ENCODE measurements at places on chromosomes 3 and 15.

GRCh38 chr3:47515100-47515499, 1.6 kb upstream of the ELP6 start:
- no peak for DNase-seq

- peak; percentile 56 for DNase-seq
These were observed 359.6 kb upstream of the NECTIN3 start for GRCh38 chr3:110711851-110712516.

GRCh38 chr3:49238274-49239127, 38.5 kb downstream of the C3orf62 start:
- no peak for DNase-seq

DNA sequence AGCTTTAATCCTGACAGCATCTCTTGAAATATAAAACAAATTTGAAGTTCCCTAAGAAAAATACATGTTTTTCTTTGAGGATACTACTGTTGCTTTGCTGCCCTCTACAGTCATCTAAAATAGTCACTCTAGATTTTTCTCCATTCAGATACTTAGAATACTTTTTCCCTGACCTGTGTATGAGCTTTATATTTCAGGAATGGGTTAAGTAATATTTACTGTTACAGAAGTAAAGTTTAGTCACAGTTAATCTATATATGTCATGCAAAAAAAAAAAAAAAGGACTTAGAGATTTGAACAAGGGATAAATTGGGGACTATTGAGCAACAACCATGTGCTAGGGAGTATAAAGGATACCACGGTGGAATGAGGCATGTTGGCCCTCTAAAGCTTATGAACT, 8.8 kb downstream of the NECTIN3 start:
- DNase-seq = no peak

- DNase-seq = peak; percentile 93
These were observed 45.0 kb downstream of the SOX2 start for GRCh38 chr3:181756645-181757297.

GRCh38 chr3:115980709-115981108, 357.4 kb downstream of the GAP43 start:
- DNase-seq = no peak

GRCh38 chr3:151537726-151538125, 76.9 kb upstream of the IGSF10 start:
- no peak for DNase-seq

GRCh38 chr3:85783291-85783690, 824.5 kb downstream of the CADM2 start:
- no peak for DNase-seq

GRCh38 chr15:83515164-83515563, 68.0 kb downstream of the SH3GL3 start:
- DNase-seq = no peak

DNA sequence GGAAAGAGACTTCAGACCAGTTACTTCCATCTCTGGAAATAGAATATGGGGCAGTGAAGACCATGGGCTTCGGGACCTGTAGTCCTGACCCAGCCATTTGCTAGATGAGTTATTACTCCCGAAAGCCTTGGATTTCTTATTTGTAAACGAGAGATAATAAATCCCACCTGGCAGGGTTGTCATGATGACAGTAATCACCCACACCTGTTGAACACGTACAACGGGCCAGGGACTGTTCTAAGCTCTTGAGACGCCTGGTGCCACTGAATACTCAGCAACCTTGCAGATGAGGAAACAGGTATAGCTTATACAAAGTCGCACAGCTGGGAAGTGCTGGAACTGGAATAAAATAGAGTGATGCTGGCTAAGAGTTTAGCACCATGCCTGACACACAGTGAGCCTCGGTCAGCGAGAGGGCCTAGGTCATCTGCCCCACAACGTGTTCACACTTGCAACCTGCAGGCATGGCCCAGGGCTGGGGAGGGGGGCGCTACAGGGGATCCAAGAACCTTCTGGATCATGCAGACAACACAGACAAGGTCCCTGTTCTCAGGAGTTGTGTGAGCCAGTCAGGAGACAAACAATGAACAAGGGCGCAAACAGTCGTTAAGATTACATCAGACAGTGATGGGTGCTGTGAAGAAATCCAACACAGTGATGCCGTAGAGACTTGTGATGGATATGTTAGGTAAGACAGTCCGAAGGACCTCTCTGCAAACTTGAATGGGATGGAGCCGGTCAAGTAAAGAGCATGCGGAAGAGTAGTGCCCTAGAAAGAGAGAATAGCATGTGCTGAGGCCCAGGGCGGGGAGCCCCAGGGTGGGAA, 89.2 kb downstream of the CORO2B start:
- no peak for DNase-seq

DNA sequence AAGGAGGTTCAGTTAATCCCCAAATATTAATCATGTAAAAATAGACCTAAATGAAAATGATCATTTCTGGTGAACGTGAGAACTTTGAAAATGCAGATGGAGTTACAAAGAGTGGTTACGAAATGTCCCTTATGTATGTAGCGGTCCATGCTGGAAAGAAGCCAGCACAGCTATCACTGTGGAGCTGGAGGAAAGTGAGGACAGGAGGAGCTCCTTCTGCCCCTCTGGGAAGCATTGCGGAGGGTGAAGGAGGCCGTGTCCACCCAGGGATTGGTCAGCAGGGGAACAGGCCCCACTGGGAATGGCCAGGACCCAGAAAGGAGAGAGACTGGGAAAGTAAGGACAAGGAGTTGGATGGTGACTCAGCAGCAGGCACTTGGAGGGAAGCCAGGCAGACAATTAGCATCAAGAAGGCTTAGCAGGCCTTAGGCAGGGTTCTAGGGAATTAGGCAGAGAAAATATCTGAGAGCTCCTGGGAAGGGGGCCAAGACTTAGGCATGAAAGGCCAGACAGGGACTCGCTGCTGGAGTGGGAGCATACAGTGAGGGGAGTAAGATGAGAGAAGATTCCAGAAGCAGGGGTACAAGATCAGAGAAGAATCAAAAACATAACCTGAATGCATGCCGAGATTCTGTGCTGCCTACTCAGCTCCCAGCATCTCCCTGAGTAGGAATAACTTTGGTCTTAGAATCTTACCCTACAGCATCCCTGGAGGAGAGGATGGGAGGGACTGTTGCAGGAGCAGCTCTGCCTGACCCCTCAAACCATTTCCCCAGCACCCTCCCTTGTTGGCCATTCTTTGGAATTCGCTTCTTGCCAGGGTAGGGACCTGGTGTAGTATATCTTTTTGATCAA, 171.0 kb upstream of the UMPS start:
- DNase-seq = peak; percentile 63

DNA sequence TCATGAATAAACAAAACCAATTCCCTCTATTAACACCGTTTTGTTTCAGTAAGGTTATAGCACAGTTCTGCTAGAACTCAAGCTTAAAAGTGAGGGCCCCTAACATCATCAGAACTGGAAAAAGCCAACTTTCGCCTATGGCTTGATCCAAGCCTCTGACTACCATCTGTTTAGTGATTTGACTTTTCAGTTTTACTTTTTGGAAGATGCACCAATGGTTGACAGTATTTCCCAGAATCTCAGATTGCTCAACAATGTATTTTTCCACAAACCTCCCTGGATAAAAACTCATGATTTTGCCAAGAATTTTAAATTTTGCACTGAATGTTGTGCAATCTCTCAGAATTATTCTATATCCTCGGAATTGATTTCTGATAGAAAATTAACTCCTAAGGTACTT, 190.7 kb downstream of the LSAMP start:
- DNase-seq = no peak

GRCh38 chr3:119609301-119609700, 11.6 kb downstream of the PLA1A start:
- DNase-seq = no peak

GRCh38 chr15:62067448-62068044, 769 bp downstream of the C2CD4A start:
- no peak for DNase-seq

DNA sequence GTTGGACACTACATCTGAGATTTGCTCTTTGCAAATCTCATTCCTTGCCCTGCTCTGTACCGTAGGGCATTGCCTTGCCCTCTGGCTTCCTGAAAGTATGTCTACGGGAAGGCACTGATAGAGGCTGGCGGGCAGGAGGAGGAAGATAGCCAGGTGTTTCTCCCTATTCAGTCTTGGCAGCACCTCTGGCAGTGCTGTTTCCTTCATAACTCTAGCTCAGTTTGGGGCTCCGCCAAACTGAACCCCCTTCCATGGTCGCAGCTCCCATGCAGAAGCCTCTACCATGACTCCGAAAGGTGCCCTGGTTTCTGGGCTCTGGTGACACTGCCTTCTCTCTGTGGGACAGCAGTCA, 122.3 kb upstream of the PRR20G start:
- DNase-seq = no peak

DNA sequence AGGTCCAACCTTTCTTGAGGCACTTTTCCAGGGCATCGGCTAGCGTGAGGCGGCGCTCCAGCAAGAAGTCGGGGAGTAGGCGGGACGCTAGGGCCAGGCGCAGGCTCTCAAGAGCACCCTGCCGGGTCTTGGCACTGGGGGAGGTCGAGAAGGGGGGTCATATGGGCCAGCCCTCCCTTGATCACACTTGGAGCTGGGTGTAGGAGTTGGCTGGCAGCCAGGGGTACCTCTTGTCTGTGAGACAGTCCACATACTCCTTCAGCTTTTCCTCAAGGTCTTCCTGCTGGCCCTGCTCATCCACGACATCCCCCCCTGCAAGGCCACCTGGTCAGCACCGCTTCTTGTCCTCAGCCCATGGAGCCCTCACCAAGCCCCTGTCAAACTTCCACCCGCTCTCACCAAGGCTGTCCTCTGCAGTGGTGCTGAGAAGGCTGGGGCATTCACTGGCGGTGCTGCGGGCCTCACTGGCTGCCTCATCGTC, 2.0 kb downstream of the IFRD2 start:
- DNase-seq = no peak

DNA sequence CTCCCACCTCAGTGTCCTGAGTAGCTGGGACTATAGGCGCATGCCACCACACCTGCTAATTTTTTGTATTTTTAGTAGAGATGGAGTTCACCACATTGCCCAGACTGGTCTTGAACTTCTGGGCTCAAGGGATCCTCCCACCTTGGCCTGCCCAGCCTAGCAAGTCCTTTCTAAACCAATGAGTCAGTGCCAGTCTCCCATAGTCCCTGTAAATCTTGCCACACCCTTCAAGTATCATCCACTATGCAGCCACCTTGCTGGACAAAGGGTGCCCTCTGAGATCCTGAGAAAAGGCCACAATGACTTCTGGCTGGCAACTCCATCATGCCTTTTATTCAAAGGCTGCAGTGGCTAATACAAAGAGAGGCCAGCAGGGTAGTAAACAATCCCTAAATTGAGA, 184.0 kb downstream of the ABHD5 start:
- DNase-seq = no peak

DNA sequence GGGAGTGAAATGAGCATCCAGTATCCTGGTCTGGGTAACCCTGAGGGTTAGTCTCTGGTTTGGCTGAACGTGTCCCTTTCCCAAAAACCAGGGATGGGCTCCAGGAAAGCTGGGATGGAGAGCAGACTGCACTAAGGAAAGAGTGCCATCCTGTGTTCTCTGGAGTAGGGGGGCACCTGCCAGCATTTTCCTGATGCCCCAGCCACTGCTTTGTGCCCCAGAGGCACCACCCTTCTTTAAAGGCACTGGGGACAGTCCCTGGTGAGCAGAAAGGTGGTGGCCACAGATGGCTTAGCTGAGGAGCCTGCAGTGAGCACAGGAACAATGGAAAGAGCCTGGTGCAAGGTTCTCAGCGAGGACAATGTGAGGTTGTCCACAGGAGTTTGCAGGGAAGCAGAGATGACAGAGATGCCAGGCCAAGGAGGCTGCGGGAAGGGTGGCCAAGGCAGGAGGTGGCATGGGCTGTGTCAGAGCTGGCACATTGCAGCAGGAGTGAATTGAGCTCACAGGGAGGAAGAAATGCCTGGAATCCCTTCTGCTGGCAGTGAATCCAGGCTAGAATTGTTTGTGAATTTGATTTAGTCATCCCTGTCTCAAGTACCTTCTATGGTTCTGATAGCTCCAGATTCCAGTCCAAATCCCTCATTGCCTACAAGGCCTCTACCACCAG, 39.9 kb downstream of the AMOTL2 start:
- DNase-seq = no peak

- DNase-seq = no peak
These were observed 3.5 kb upstream of the SEMA5B start for GRCh38 chr3:123031051-123031450.

GRCh38 chr3:101806491-101806890, 27.5 kb downstream of the NXPE3 start:
- DNase-seq = no peak

DNA sequence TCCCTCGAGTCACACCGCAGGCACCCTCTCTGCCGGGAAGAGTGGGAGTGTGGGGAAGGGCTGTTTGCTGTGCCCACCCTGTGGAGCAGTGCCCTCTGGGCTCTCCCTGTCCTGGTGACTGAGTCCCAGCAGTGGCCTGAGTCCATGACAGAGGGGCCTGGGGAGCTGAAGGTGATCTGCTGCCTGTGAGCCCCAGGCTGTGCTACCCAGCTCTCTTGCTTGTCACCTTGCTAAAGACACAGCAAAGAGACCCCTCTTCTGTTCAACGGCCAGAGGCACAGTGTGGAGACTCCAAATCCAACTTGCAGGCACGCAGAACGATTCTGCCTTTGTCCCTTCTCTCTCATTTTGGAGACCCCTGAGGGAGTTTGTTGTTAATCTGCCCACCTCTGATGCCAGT, 232.6 kb downstream of the OPA1 start:
- no peak for DNase-seq

DNA sequence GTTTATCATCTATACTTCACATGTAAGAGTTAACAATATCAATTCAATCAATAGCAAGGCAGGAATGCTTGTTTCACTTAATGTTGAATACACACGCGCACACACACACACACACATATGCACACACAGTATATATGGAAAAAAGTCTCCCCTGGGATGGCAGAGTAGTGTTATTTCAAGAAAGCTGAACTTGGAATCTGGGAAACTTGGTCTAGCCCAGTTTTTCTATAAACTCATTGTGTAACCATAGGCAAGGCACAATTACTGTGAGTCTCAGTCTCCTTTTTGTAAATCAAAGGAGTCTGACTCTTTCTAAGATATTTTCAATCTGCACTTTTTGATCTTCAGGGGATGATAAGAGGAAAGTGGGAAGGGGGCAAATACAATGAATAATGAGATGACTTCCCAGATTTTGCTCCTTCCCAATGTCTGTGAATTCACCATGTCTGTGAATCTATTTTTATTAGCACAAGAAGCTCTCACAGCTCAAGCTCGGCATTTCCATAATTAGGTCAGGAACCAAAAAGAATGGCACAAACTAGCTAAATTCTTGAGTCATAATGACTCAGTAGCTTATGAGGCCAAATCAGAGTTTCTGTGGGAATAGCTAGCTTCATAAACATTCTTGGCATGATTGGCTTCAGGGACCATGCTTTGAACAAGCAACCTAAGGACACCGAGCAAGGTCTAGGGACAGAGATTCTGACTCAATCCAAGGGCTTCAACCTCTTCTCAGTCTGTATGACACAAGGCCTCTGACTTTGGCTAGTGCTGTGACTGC, 227.4 kb upstream of the DCBLD2 start:
- DNase-seq = no peak

- peak; percentile 85 for DNase-seq
These were observed 127.4 kb upstream of the ABHD17C start for GRCh38 chr15:80567721-80568157.

- no peak for DNase-seq
These were observed 4.1 kb downstream of the RCN2 start for GRCh38 chr15:76935620-76936019.

- DNase-seq = no peak
These were observed 376.3 kb downstream of the PDCD6IP start for GRCh38 chr3:34174740-34175139.

- DNase-seq = no peak
These were observed 13.8 kb downstream of the THBS1 start for GRCh38 chr15:39594446-39595337.

GRCh38 chr3:121759541-121760202, 10.1 kb upstream of the GOLGB1 start:
- no peak for DNase-seq

All from NT2/D1 (cell line).